A549 treated with CORT108297 at 1 μM for 4 hours (cell line): ENCODE measurements at places on chromosomes 6 and 20. TPM values are rescaled to one million over a fixed set of nuclear protein-coding genes. Genes with fewer than 3 reads are reported as not detected.

The C20orf204 gene
- total RNA-seq = 0.20 to 0.62 TPM (median 0.50 TPM) in 5 replicates

The ERVFRD-1 gene
- not detected in 5 replicates for total RNA-seq

The OR2H2 gene
- not detected in 5 replicates for total RNA-seq

The EBF4 gene
- 2.5 to 3.9 TPM (median 3.0 TPM) in 5 replicates for total RNA-seq

The HTR1E gene
- total RNA-seq = not detected in 5 replicates

The TRIM31 gene
- total RNA-seq = 1.0 to 1.8 TPM (median 1.3 TPM) in 5 replicates

The SLC22A2 gene
- 0.08 TPM in 2 of 5 replicates, not detected in the others for total RNA-seq

The LY6G6C gene
- 0.09 to 0.12 TPM (median 0.10 TPM) in 3 of 5 replicates, not detected in the others for total RNA-seq

The SOX18 gene
- 1.1 to 2.4 TPM (median 2.0 TPM) in 5 replicates for total RNA-seq

The GTSF1L gene
- total RNA-seq = not detected in 5 replicates

The GNMT gene
- 0.10 to 0.14 TPM (median 0.12 TPM) in 4 of 5 replicates, not detected in the other for total RNA-seq

The GNAS-AS1 gene
- not detected in 5 replicates for total RNA-seq

The FOXS1 gene
- total RNA-seq = 0.20 to 1.3 TPM (median 0.64 TPM) in 5 replicates

The DBNDD2 gene
- 22.6 to 29.6 TPM (median 26.6 TPM) in 5 replicates for total RNA-seq

The USP49 gene
- 0.96 to 1.5 TPM (median 1.4 TPM) in 5 replicates for total RNA-seq

The GSTA3 gene
- total RNA-seq = not detected in 5 replicates

The IL17F gene
- not detected in 5 replicates for total RNA-seq

The TAP2 gene
- total RNA-seq = 10.6 to 24.0 TPM (median 19.8 TPM) in 5 replicates

The ZNF343 gene
- 11.8 to 16.5 TPM (median 13.0 TPM) in 5 replicates for total RNA-seq

The KCNQ2 gene
- total RNA-seq = 0.40 to 0.89 TPM (median 0.81 TPM) in 5 replicates

The TGM3 gene
- 0.03 TPM in 3 of 5 replicates, not detected in the others for total RNA-seq

The PTCRA gene
- not detected in 5 replicates for total RNA-seq

The HSPA1A gene
- total RNA-seq = 250 to 374 TPM (median 304 TPM) in 5 replicates

The NKAPL gene
- not detected in 5 replicates for total RNA-seq

The GRIK2 gene
- total RNA-seq = 0.30 to 0.48 TPM (median 0.35 TPM) in 5 replicates

The ENPP1 gene
- 1.2 to 1.6 TPM (median 1.5 TPM) in 5 replicates for total RNA-seq

The CLPSL1 gene
- total RNA-seq = not detected in 5 replicates

The CST2 gene
- 0.10 to 0.32 TPM (median 0.13 TPM) in 3 of 5 replicates, not detected in the others for total RNA-seq

The GPR31 gene
- total RNA-seq = not detected in 5 replicates

The BPIFB4 gene
- not detected in 5 replicates for total RNA-seq

The FHL5 gene
- not detected in 5 replicates for total RNA-seq

The ULBP3 gene
- total RNA-seq = 3.3 to 4.3 TPM (median 3.9 TPM) in 5 replicates

The KHDC1 gene
- total RNA-seq = 3.6 to 4.5 TPM (median 4.1 TPM) in 5 replicates

The EPB41L2 gene
- 31.1 to 46.5 TPM (median 38.1 TPM) in 5 replicates for total RNA-seq

The MAP1LC3A gene
- total RNA-seq = 16.6 to 31.0 TPM (median 26.7 TPM) in 5 replicates

The PRPH2 gene
- total RNA-seq = not detected in 5 replicates

The NOX3 gene
- not detected in 5 replicates for total RNA-seq

The UTRN gene
- 5.9 to 10.8 TPM (median 9.9 TPM) in 5 replicates for total RNA-seq

The CD93 gene
- not detected in 5 replicates for total RNA-seq

The KIF25 gene
- total RNA-seq = 0.05 to 0.39 TPM (median 0.07 TPM) in 3 of 5 replicates, not detected in the others

The CTAGE9 gene
- total RNA-seq = not detected in 5 replicates

The TMEM244 gene
- not detected in 5 replicates for total RNA-seq

The PARD6B gene
- total RNA-seq = 2.4 to 3.6 TPM (median 2.8 TPM) in 5 replicates

The MYBL2 gene
- total RNA-seq = 71.5 to 82.4 TPM (median 76.0 TPM) in 5 replicates

The ASIP gene
- total RNA-seq = not detected in 5 replicates

The BACH2 gene
- 0.14 to 0.70 TPM (median 0.56 TPM) in 5 replicates for total RNA-seq

The SLC17A9 gene
- 0.03 to 0.13 TPM (median 0.08 TPM) in 4 of 5 replicates, not detected in the other for total RNA-seq
